ENCODE measurements at places on chromosomes 1 and 21.
A peak's percentile ranks its signal among the peaks of the same experiment; 100 is the strongest.

- no peak for DNase-seq
Observed at GRCh38 chr1:236550961-236551851, 27.4 kb downstream of the LGALS8 start.

GRCh38 chr1:13759072-13759471 is 59.1 kb downstream of the PRDM2 start:
- DNase-seq, result no peak

- no peak for DNase-seq
Observed at GRCh38 chr1:8318436-8318835, 522 bp downstream of the SLC45A1 start.

DNA sequence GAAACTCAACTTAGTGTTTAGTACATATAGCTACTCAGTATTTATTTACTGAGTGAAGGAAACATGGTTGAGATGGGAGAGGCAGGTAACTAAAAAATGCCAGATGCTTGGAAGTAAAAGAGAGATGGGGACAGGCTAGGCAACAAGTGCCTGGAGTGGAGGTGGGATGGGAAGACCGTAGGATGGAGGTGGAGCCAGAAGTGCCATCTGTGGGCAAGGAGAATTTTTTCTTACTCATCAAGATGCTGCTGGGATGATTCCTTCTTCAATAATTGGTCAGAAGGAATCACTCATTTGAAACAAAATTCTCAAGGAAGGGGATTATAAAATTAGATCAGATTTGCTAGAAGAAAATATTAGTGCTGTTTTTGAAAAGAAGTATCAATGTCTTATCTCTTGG is 72.9 kb downstream of the IFI44 start:
- DNase-seq, result no peak

DNA sequence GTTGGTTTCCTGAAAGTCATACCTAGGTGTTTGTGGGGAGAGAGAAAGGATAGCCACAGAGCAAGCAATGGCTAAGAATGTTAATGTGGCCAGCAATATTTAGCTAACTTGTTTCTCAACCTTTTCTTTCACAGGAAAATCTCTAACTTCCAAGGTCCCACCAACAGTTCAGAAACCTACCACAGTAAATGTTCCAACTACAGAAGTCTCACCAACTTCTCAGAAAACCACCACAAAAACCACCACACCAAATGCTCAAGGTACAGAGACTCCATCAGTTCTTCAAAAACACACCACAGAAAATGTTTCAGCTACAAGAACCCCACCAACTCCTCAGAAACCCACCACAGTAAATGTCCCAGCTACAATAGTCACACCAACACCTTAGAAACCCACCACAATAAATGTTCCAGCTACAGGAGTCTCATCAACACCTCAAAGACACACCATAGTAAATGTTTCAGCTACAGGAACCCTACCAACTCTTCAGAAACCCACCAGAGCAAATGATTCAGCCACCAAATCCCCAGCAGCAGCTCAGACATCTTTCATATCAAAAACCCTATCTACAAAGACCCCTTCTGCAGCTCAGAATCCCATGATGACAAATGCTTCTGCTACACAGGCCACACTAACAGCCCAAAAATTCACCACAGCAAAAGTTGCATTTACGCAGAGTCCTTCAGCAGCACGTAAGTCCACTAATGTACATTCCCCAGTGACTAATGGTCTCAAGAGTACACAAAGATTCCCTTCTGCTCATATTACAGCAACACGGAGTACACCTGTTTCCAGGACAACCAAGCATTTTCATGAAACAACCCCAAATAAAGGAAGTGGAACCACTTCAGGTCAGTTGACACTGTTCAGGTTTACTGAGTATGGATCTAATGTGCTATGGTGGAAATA is 15.3 kb downstream of the CD55 start:
- DNase-seq, result no peak

GRCh38 chr1:67840449-67840848 is 7.2 kb upstream of the GNG12 start:
- DNase-seq, result no peak

GRCh38 chr1:89820422-89821321 is at the start of gene LRRC8D:
LRRC8D (plus strand) TSS chr1:89821032; CDS start chr1:89933069, 112,037 bp downstream.
- DNase-seq, result peak; percentile 86

DNA sequence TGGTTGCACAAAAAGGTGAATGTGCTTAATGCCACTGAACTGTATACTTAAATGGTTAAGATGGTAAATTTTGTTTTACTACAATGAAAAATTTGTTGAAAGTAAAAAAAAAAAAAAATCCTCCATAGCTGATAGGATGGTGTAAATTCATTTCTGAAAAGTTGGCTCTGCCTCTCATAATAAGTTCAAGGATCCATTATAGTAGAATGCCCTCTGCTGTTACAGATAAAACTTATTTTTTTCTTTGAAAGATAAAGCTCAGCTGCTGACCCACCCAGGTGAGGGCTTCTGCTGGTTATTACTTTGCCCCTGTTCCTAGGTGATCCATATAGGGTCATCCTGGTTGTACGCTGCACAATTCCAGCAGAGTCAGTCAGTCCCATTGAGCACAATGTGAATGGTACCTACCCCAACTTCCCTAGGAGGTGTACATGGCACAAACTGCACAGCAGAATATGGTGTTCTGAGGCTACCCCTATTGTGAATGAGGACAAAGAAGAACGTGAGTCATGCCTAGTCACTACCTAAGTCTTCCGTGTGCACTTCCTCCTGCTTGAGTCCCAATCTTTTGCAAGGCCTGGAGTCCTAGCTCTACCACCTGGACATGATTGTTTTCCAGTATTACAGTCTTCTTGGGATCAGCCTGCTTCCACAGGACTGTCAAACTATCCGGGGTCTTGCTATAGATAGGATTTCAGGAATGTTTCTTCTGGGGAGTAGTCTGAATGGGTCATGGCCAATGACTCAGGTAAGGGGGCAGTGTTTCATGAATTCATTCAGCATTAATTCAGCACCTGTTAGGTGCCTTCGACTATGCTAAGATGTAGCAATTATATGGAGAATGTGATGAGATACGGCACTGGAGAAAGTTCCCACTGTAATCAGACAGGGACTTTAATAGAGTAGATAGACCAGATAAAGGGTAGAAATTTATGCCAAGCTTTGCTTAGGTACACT is 20.8 kb upstream of the CD5L start:
- DNase-seq, result no peak

GRCh38 chr1:63888984-63889383 is 115.2 kb downstream of the ROR1 start:
- no peak for DNase-seq
